ENCODE measurements at places on chromosomes 1 and 21.
A peak's percentile ranks its signal among the peaks of the same experiment; 100 is the strongest.

DNA sequence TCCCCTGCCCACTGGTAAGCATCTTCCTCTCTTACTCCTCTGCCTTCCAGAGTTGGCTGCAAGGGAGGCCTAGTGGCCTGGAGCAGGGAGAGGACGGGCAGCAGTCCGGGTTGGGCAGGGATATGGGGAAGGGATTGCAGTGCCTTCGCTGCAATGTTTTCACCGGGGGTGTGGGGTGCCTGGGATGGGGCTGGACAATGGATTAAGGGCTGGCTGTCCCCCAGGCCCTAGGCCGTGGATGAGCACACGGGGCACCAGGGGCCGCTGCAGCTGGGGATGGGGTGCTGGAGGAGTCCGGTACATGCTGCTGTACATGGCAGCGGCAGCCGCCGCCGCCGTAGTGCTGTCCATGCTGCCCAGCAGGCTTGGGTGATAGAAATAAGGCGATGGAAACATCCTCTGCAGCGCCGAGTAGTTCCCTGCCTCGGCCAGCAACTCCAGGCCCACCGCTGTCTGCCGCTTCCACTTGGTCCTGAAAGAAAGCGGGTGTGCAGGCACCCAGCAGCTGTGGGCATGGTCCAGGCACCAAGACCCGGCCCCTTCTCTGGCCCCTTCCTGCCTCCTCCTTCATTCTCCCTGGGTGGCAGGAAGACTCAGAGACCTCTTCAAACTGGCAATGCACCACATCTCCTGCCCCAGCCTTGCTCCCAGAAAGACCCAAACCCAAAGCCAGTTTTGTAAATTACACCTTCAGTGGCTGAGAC lies 4.8 kb downstream of the BARHL2 start:
- no peak for DNase-seq

GRCh38 chr1:21594501-21594900 lies 74.7 kb downstream of the RAP1GAP start:
- DNase-seq, result no peak

- no peak for DNase-seq
Measured at GRCh38 chr1:173532237-173532636, 55.1 kb downstream of the PRDX6 start.

DNA sequence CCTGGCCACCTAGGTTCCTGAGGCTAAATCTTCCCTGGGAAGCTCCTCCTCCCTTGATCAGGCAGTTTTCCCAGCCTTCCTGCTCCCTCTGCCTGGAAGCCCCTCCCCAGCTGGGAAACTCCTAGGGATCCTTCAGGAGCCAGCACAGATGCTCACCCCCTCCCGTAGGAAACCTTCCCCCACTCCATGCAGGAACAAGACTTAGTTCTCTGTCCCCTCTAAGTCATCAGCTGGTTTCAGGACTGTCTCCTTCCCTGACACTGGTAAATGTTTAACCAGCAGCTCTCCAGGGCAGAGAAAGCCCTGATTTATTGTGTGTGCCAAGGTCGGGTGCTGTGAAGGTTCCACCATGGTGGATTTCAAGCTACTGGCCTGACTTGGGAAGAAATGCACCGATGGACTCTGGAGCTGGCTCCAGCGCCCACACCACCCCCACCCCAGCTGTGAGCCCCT lies 25.0 kb downstream of the TTC39A start:
- peak; percentile 30 for DNase-seq

DNA sequence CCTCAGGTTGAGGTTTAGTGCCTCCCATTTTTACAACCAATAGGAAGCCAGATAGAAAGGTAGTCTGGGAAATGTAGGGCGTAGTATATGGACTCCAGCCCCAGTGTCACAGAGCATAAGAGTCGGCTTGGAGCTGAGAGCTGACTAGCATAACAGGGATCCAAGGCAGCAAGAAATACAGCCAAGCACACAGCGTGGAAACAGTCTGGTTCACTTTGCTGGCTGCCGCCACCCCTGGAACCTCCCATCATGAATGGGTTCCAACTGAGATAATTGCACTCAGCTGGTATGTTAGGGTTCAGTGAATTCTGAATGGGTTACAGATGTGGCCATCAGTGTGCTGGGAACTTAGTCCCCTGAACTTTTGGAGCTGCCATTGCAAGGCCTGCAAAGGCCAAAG lies 76.7 kb upstream of the GPR88 start:
- DNase-seq, result no peak

DNA sequence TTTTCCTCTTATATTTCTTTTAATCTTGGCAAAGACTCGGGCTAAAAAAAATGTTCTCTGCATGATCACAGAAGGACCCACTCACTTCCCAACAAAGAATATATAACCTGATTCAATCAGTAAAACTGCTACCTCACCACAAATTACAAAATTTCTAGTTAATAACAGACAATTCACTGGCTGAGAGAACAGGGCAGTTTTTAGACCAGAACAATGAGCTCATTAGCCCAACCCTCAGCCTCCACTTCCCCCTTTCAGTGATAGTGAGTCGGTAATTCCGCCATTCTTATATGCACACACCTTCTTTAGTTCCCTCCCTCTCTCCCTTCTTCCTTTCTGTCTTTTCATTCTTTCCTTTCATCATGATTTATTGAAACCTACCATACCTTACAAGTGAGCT lies 8.9 kb downstream of the SIPA1L2 start:
- DNase-seq, result no peak

DNA sequence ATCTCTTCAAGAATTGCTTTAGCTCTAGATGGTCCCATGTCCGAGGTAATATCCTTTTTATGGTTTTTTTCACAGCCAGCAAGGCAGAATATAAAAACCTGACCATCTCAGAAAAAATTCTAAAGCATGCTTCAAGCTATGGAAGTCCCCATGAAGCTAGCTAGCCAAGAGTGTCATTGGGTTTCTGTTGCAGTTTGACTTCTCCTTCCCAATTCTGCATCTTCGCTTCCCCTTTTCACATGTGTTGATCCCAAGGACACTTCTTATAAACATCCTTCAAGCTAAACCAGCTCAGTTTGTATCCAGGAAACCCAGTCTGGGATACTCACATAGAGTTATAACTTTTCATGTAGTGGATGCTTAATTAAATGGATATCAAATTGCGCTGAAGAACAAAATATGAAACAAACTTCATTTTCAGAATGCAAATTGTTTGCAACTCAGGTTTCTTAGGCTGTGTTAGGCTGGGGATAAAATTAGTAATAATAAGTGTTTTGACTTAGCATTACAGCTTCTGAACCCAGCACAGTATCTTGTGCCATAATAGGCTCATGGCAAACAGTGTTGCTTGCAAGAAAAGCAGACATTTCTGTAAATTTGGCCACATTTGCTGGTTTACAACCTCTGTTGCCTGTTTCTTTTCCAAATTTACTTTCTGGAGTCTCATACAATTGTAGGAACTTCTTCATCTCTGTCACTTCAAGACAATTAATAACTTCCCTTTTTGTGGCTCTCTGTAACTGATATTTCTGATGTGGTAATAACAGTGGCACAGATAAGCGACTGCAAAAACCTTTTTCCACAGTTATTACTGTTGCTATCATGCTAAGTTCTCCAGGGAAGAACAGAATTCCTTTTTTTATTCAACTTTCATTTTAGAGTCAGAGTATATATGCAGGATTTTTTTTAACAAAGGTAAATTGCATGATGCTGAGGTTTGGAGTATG lies 53.2 kb downstream of the NCAM2 start:
- no peak for DNase-seq

- peak; percentile 29 for DNase-seq
Measured at GRCh38 chr1:115807723-115808122, 33.2 kb downstream of the NHLH2 start.

- DNase-seq, result no peak
Measured at GRCh38 chr1:59738152-59738551, 76.6 kb upstream of the HOOK1 start.

DNA sequence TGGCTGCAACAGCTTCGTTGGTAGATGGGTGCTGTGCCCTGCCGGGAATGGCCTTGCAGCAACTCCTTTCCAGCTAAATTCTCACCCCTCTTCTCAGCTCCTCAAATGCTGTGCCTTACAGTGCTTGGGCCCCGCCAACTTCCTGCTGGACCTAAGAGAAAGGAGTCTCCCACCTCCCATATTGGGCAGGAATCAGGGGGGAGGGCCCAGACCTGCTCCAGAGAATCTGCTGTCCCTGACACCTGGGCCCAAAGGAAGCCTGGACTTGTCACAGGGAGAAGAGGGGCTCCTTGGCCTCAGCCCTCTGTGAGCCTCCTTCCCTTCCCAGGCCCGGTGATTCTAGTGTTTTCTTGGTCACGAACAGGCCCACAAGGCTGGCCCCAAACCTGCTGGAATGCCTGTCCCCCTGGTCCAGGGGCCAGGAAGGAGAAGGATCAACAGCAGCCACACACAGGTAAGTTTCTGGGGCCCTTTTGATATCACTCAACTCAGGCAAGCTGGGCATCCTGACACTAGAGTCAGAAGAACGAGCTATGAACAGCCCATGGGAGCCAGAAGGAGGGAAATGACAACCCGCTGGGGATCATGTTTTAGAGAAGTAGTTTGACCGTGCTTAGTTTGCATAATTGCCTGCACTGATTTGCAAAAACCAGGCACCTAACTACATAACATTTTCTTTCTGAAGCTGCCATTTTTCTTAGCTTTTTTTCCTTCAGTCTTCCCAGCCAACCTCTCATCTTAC lies 86.2 kb downstream of the CD247 start:
- no peak for DNase-seq

DNA sequence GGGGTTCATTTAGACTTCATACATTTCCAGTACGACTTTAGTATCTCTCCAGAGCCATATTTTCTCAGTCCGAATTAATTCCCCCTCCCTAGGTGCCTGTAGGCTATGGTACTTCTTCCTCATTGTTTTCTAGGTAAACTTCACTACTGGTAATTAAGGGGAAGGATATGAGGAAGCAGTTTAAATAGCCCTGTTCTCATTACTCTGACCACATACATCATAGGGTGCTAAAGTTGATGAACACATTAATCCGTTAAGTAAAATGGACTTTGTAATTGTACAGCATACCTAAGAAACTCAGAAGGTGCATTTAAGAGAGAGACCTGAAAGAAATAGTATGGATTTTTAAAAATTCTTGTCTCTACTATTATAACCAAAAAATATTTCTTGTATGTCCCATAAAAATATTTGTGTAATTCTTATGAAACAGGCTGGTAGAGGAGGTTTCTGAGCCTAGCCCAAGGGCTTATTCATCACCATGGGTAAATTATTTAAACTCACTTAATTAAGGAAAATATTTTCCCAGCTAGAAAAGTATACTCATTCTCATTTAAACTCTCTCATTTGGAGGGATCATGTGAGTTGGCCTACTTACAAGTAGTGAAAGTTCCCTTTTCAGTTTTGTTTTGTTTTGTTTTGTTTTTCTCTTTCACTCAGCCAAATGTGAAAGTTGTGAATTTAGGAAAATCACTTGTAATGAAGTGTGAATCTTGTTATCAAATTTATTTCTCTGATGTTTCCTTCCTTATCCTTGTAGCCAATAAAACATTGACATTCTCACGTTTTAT lies 2.0 kb downstream of the PRMT6 start:
- no peak for DNase-seq

DNA sequence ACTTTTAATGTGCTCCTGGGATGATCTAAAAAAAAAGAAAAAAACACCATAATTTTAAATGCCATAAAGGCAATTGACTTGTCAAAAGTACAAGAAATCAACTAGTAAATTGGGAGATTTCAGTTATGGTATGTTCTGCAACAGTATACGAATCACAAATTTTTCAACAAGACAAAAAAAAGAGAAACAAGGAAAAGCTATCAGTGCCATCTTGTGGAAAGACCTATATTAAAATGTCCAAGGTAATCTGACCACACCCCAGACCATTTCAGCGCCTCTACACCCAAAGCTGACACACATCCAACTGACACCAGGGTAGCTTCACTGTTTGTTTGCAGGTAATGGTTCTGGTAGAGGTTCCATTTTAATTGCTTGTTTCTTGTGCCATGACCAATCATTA lies 5.0 kb upstream of the DUSP23 start:
- DNase-seq, result no peak

GRCh38 chr21:20215959-20216358 lies 782.2 kb upstream of the NCAM2 start:
- DNase-seq, result no peak

GRCh38 chr1:200437556-200438203 lies 27.8 kb upstream of the ZNF281 start:
- DNase-seq, result no peak

DNA sequence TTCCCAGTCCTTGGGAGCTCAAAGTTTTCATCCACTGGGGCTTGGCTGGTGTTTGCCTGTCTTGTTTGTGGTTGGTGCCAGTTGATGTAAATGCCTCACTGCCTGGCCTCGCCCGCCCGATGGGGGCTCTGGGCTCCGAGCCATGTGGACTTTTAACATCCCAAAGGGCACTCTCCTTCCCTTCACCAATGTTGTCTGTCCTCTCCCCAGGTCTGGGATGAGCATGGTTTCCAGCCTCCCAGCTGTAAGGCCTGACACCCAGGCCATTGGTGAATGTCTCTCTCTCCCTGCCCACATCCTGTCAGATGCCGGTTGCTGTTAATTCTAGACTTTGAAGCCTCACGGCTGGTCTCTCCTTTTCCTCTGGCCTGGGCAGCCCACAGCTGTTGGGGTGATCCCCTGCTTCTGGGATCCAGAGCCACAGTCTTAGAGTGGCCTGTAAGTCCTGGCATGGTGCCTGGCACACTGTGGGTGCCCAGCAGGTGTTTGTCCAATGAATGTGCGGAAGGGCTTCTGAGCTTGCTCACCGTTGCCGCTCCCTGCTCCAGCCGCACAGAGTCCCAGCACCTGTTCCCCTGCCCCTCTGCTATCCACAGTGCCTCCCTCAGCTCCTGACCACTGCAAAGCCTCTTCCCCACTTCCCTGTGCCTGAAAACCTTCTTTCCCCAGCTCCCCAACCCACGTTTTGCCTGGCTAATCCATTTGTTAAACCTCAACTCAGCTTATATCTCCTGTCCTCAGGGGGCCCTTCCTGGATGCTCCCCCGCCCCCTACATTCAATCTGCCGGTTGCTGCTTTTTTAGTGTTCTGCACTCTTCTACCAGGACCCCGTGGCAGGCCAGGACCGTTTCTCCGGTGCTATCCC lies 3.3 kb upstream of the C1orf174 start:
- no peak for DNase-seq

- no peak for DNase-seq
Measured at GRCh38 chr1:93716163-93716562, 34.5 kb upstream of the BCAR3 start.

DNA sequence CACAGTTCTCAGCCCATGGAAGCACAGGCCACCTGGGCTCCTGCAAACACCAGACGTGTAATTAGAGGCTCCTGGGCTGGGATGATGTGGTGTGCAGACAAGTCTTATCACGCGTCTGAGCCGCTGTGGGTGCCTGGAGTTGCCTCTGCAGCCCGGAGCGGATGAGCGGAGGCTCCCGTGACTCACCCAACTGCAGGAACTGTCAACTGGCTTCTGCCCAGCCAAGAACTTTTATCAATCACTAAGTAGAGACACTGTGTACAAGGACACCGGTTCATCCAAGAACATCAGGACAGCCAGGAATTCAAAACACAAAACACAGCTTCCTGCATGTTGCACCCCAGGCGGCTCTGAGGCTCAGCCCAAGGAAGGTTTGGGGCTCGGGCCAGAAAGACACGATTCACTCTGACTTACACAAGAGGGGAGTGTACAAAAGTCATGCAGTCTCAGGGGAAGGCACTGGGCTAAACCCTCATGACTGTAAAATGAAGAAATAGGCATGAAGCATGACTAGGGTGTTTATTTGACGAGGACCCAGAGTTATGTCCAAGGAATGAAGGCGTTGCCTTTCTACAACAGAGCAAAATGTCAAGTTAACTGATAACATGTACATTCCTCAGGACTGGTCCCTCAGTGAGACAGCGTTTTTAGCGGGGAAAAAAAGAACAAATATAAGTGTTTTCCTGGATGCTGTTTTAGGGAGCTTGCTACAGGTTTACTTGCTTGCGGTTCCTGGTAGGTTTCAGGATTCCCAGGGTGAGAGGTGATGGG lies 21.1 kb downstream of the ERRFI1 start:
- DNase-seq, result peak; percentile 95

GRCh38 chr21:38843379-38843778 lies 37.6 kb downstream of the ETS2 start:
- DNase-seq, result no peak

Data from A549 (cell line).